Neural progenitor cell (in vitro differentiated cells): ENCODE measurements at places on chromosomes 3 and 15.
A peak's percentile ranks its signal among the peaks of the same experiment; 100 is the strongest.

GRCh38 chr3:11128682-11129632, 25.3 kb upstream of the HRH1 start:
- DNase-seq: no peak

- DNase-seq: no peak
These were observed 29.6 kb downstream of the RPL22L1 start for GRCh38 chr3:170840291-170840859.

GRCh38 chr3:169619793-169620192, 43.7 kb downstream of the MECOM start:
- DNase-seq: no peak

GRCh38 chr3:194518652-194519051, 31.9 kb upstream of the ATP13A3 start:
- DNase-seq: no peak

DNA sequence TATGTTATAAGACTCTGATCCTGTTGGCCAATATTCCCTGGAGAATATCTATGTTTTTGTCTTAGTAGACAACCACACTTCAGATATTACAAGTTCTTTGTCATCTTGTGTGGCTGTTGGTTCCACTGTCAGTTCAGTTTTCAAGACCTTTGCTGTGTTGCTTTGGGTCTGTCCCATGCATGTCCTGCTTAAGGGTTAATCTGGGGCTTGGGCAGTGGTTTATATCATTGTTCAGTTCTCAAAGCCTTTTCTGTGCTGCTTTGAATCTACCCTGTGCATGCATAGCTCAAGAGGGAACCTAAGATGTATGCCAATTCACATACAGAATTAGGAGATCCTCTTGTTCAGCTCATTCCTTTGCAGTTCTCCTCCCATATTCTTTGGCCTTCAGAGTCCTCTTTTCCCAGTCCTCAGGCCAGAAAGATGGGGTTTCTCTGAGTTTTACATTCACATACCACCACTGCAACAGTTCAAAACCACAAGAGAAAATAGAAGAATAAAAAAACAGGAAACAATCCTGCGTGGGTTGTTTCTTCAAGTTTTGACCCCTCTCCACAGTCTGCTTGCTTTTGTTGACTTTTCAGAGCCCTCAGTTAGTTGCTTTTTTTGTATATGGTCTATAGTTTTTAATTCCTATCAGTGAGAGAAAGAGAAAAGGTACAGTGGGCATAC, 21.6 kb downstream of the BUB1B start:
- no peak for DNase-seq

GRCh38 chr3:153269730-153270129, 107.7 kb downstream of the RAP2B start:
- no peak for DNase-seq

- peak; percentile 84 for DNase-seq
These were observed 76.9 kb downstream of the HES1 start for GRCh38 chr3:194212845-194213331.

DNA sequence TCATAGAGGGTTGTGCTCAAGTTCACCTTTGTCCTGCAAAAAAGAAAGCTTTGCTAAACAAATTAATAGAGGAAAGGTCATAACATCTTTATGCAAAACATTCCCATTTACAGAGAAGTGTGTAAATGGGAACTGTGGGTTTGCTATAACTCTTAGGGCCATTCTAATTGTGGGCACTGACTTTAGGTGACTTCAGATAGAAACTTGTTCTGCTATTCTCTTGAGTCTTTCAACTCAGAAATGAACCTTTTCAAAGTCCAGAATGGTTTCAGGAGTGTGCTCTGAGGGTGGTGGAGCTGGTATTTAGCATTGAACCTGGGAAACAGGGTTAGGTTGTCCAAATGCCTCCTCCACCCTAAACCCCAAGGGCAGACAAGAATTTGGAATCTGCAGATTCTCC, 34.0 kb downstream of the SPTSSB start:
- no peak for DNase-seq

DNA sequence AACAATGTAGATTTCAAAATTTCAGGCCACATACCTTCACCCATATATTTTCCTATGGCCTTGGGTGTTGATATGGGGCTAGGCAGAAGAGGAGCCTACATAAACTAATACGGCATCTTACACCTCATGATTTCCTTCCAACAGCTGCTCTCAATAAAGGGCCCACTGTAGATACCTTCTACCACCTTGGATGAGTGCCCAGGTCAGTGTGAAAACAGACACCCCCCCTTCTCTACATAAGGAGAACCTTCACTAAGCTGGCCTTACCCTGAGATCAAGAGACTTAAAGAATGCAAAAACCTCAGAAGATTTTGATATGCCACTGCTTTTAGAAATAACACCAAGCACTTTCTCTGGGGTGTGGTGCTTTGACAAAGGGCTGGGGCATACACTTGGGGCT, 42.7 kb downstream of the SH3BP5 start:
- DNase-seq: no peak

DNA sequence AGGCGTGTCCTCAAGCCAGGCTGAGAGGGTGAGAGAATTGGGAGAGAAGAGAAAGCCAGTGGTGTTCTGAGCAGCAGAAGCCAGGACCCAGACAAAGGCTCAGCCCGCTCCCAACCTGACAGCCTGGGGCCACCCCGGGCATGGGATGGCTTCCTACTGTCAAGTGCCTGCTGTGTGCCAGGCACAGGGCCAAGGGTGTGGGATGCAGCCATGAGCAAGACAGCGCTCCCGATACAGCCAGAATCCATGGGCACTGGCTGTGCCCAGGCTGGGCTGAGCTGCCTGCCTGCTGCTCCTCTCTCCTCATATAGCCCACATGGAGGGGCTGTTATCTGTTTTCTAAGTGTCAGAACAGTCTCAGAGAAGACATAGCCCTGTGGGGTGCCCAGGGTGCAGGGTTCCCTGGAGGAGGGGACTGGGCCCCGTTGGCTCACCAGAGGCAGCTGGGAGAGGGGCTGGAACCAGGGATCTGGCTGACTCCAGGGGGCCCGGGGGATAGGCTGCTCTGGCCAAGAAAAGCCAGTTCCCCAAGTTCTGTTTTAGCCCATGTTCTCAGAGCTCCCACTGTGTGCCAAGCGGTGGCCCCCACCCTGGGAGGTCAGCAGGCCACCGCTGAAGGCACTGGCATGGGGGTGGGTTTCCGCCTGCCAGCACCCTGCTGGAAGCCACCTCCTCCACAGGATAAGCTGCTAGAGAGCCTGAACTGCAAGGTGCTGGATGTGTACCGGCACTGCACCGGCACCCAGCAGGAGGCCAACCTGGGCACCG, 39.0 kb downstream of the CFAP100 start:
- DNase-seq: no peak

DNA sequence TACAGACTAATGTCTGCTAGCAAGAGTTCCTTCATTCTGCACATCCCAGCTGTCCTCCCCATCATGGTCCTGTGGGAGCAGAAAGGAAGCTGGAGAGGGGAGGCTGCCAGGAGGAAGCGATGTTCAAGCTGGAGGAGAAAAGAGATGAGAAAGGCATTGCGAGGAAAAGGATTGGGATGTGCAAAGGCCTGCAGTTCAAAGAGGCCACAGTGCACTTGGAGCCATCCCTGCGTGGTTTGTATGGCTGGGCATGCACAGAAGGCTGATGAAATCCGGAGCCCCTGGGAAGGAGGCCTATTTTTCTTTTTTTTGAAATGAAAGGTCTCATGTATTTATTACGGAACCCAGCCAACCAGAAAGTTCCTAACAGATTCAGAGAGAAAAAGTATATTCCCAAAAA, 22.8 kb downstream of the AMOTL2 start:
- no peak for DNase-seq

DNA sequence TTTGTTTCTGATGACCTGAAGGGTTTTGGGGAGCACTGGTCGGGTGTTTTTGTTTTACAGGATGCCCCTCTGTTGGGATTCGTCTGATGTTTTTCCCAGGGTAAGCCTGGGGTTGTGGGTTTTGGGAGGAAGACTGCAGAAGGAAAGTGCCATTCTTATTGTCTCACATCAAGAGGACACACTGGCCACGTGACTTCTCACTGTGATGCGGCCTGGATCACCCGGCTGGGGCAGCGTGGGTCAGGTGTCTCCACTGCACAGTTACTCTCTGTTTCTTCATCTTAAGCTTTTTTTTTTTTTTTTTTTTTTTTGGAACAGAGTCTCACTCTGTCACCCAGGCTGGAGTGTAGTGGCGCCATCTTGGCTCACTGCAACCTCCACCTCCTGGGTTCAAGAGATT, 120.5 kb downstream of the TMEM266 start:
- DNase-seq: no peak

DNA sequence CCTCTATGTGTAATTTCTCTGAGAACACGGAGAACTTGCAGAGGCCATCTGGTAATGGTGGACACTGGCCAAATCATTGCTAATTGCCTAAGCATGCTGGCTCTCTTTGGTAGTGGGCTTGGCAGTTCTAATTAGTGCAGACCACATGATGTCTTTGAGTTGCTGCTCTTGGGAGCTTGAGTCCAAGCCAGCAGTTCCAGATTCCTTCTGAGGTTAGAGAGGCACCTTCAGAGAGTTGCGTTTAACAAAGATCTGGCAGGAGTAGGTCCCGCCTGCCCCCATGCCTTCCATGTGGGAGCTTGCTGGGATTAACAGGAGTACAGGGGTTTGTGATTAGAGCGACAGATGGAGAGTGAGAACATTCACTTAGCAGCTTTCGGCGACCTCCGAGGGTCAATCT, 449.0 kb upstream of the LMCD1 start:
- no peak for DNase-seq

DNA sequence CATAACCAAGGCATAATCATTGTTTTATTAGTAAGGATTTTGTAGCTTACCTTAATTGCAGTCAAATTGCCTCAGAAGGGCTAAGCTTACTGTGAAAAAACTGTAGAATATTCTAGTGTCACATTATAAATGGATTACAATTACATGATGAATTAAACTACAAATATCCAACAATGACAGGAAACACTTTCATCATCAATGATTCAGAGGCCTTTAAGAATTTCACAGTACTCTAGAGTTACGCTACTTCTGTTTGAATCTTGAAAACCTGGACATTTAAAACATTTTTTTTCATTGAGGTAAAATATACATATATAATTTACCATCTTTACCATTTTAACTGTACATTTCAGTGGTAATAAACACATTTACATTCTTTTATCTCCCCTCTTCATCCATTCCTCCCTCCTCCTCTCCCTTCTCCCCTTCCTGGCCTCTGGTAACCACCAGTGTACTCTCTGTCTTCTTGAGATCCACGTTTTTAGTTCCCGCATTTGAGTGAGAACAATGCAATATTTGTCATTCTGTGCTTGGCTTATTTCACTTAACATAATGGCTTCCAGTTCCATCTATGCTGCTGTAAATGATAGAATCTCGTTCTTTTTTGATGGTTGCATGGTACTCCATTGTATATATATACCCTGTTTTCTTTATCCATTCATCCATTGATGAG, 54.7 kb downstream of the GJD2 start:
- DNase-seq: no peak

DNA sequence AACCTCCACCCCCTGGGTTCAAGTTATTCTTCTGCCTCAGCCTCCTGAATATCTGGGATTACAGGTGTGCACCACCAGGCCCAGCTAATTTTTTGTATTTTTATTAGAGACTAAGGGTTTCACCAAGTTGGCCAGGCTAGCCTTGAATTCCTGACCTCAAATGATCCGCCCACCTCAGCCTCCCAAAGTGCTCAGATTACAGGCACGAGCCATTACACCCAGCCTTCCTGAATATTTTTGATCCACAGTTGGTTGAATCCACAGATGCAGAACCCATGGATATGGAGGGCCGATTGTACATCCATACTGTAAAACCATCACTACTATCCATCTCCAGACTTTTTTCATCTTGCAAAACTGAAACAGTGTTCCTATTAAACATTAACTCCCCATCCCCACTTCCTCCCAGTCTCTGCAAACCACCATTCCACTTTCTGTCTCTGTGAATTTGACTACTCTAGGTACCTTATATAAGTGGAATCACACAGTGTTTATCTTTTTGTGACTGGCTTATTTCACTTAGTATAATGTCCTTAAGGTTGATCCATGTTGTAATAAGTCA, 8.2 kb upstream of the TMEM62 start:
- no peak for DNase-seq
